Fibroblast of the conjunctiva (primary cell): ENCODE measurements at places on chromosomes 16 and 17.
A peak's percentile ranks its signal among the peaks of the same experiment; 100 is the strongest.

- DNase-seq: no peak
Observed at GRCh38 chr17:41452281-41452680, 11.5 kb upstream of the KRT38 start.

DNA sequence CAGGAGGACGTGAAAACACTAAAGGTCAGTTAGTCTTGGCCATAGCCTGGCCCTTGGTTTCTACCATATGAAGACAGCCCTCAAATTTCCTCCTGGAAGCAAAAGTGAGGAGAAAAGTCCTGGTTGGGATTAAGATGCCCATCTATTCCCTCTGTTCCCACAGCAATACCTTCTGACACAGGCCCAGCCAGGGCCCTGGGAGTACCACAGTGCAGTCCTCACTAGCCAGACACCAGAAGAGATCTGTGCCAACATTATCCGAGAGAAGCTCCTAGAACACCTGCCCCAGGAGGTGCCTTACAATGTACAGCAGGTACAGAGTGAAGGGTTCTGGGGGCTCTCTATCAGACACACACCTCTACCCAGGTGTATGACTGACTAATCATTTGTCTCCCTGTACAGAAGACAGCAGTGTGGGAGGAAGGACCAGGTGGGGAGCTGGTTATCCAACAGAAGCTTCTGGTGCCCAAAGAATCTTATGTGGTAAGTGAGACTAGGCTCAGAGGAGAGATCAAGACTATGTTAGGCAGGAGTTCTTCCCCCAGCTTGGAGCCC, 4.1 kb downstream of the ERAL1 start:
- no peak for DNase-seq

- no peak for DNase-seq
Observed at GRCh38 chr16:89040861-89041570, 52.6 kb upstream of the ACSF3 start.

GRCh38 chr17:56913000-56913311, 893 bp downstream of the TRIM25 start:
- DNase-seq: no peak

DNA sequence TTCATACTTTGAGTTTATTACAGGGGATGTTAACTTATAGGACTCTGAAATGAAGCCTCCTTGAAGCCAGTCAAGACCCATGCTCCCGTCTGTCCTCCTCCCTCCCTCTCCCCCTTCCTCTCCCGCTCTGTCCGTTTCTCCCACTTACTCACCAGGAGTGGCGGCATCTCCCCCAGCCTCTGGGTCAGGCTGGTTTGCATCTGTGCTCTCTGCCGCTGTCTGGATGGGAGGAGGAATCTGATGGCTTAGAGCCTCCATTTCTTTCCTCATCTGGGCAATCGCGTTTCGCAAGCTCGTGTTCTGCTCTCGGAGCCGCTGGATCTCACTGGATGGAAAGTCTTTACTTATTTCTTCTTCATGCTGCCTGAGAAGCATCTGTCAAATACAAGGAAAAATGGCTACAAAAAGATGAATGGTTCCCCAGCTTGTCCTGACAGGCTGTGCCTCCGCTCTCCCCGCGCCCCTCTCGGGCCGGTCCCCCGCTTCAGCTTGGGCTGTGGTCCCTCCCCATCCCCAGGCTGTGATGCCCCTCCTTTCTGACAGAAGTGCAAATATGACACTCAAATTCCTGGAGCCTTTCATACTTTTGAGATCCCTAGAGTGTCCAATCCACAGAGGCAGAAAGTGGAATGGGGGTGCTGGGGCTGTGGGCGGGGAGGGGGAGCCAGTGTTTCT, 40.0 kb downstream of the CCDC57 start:
- no peak for DNase-seq

GRCh38 chr16:78530283-78530682, 430.8 kb downstream of the WWOX start:
- no peak for DNase-seq

- DNase-seq: peak; percentile 55
Observed at GRCh38 chr17:82153745-82154375, 55.8 kb upstream of the FASN start.

GRCh38 chr16:78277321-78278055, 178.0 kb downstream of the WWOX start:
- no peak for DNase-seq

- DNase-seq: no peak
Observed at GRCh38 chr16:87160234-87160636, 157.0 kb downstream of the C16orf95 start.

GRCh38 chr17:57902800-57903759, 52.1 kb downstream of the CUEDC1 start:
- peak; percentile 69 for DNase-seq

DNA sequence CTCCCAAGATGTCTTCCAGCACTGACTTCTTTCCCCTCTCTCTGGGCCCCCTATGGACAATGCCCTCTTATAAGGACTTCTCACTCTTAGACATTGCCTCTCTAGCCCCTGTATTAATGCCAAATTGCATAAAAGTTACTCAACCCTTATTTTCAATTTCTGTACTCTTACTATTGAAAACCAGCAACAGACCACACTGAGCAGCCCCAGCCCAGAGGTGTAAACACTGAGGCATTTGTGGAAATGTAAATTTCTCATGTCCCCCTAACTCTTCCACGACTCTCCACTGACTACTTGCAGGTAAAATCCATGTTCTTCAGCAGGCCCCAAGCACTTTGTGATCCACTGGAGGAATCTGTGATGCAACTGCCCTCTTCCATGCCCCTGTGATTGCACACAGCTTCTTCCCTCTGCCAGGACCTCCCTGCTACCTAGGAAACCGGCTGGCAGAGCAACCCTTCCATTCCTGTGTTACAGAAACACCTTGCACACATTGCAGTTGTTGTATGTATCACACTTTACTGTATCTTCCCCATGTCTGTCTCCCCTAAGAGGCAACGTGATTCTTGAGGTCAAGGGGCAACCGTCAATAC, 4.4 kb downstream of the N4BP1 start:
- DNase-seq: no peak

- DNase-seq: no peak
Observed at GRCh38 chr16:86884390-86884650, 306.0 kb downstream of the FOXL1 start.

- peak; percentile 21 for DNase-seq
Observed at GRCh38 chr16:56637814-56638750, at the start of gene MT1A. TSS of gene MT1A (plus strand) at chr16:56638666. CDS start at chr16:56638739, 73 bp downstream.

GRCh38 chr16:66858740-66859396, 14.7 kb downstream of the CA7 start:
- no peak for DNase-seq

DNA sequence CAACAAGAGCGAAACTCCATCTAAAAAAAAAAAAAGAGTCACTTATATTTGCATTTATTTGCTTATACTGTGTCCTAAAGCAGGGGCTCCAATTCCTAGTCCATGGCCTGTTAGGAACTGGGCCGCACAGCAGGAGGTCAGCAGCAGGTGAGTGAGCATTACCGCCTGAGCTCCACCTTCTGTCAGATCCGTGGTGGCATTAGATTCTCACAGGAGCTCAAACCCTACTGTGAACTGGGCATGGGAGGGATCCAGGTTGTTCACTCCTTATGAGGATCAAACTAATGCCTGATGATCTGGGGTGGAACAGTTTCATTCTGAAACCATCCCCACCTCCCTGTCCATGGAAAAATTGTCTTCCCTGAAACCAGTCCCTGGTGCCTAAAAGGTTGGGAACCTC, 24.9 kb downstream of the ITGB3 start:
- DNase-seq: no peak

- no peak for DNase-seq
Observed at GRCh38 chr17:60563743-60564142, 36.2 kb upstream of the PPM1D start.

GRCh38 chr17:62800585-62800984, 7.5 kb downstream of the MARCHF10 start:
- no peak for DNase-seq

DNA sequence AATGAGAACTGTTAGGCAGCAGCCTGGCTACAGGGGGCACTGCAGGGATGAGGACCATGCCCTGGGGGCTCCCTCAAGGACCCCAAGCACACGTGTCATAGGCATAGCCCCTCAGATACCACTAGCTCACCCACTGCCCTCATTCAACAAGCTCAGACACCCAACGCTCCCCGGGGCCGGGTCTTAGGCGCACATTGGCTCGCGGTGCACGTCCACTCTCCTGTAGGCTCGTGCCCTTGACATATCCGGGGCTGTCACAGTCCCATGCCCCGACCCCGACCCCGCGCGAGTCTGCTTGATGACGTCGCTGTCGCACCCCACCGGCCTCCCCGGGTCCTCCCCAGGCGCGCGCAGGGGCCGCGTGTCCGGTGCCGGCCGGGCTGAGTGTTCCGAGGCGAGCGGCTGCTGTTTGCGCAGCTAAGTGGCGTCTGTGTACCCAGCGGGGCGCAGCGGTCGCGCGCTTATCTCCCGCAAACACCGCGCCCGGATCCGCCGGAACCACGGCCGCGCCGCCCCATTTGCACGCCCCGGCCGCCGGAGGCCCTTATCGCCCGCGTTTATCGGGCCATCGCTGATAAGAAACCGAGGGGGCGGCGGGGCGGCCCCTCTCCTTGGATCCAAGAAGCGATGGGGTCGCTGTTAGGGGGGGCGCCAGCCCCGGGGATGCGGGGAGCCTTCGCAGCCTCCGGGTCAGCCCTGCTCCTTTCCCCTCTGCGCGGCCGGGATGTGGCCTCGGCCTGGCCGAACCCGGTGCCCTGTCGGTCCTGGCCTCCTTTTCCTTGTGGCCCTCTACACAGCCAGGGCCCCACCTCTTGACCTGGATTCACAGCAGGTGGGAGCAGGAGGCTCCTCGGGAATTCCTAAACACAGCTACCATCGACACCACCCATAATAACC, 20.7 kb upstream of the NAGS start:
- DNase-seq: no peak

GRCh38 chr17:58403311-58403710, 14.0 kb downstream of the RNF43 start:
- DNase-seq: no peak

- DNase-seq: no peak
Observed at GRCh38 chr17:78433013-78433727, 54.7 kb downstream of the PGS1 start.

DNA sequence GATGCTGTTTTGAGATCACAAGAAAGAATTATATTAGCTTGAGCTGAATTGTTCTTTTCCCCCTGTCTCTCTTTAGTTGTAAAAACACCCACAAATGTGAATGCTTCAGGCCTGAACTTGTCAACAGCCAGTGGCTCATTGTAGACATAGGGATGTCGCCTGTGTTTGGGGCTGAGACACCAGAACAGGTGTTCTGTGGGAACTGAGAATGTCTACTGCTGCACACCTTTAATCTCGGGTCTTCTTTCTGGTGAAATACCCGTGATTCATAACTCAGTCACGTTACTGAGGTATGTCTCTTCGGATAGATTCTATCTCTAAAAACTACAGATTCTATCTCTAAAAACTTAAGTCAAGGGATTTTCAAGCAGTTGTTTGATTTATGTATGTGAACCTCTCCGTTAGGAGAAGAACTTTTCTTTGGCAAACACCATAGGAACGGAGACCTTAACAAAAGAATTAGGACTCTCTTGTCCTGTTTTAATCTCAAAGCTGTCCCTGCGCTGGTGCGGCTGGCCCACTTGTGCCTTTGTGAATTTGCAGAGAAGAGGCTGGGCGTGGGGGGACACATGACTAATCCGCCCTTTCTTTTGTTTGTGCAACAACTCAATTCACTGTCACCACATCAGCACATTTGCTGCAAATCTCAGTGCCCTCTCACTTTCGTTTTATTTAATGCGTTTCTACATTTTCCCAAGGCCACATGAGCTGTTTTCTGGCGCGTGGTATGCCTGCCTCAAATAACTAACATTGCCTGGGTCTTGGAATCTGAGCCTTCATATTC, 643.0 kb downstream of the MAF start:
- no peak for DNase-seq

GRCh38 chr17:9913476-9913875, 8.4 kb upstream of the RCVRN start:
- no peak for DNase-seq

GRCh38 chr16:4260360-4260759, 12.5 kb downstream of the TFAP4 start:
- no peak for DNase-seq

DNA sequence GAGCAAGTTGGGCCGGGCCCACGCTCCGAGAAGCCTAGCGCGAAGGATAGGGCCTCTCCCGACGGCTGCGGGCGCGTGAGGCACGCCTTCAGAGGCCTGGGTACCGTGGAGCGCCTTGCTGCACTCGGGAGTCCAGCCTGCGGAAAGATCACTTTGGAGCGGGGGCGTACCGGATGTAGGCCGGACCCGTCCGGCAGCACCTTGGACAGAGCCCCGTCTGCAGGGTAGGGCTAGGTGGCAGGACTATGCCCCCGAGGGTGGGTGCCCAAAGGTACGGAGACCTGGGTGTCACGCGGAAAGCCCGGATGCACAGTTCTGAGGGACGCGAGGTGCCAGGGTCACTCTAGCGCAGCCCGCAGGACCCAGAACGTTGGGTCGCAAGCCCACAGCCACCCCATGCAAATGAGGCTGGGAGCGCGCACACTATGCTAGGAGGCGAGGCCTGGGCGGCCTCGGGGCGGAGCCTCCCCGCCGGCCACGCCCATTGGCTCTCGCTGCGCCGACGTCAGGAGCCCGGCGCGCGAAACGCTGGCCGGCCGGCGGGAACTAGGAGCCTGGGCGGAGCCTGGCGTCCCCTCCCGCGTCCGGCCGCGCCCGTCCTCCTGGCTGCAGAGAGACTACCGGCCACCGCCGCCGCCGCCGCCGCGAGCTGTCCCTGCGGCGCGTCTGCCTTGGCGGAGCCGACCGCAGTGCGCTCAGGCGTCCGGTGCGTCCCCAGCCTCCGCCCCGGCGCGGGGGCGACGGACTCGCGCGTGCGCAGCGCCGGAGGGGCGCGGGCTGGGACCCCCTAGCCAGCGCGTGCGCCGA, at the start of gene PAQR4:
Gene PAQR4 (plus strand): TSS at position 611 of the 807 bp plus-strand sequence. CDS start 327 bp downstream, outside the sequence.
- DNase-seq: peak; percentile 66

DNA sequence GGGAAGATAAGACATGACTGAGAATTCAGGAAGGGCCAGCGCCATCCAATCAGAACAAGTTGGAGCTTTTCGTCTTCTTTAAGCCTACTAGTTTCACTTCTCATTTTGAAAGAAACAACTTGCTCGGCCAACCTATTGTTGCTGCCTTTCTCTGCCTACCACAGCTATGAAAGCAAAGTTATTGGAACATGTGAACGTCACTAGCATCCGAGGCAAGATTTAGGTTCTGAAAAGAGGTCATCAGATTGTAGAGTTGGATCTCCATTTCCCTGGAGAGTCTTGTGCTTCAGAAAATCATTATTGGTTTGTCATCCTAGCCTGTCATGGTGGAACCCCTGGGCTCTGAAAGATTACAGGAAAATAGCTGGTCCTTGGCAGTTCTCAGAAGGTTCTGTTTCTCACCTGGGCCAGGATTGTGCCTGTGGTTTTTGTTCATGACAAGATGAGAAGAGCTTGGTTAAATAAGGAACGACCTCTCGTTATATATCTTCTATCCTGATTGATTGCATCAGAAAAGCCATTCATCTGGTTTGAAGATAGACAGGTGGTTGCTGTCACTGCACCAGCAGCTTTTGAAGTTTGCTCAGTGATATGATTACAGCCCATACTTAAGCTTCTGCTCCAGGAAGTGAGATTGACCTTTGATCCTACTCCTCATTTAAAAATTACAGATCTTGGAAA, 25.3 kb downstream of the CDH13 start:
- no peak for DNase-seq

GRCh38 chr17:50976951-50977472, 110.9 kb upstream of the TOB1 start:
- DNase-seq: no peak
